ENCODE measurements at places on chromosomes 1 and 21.

DNA sequence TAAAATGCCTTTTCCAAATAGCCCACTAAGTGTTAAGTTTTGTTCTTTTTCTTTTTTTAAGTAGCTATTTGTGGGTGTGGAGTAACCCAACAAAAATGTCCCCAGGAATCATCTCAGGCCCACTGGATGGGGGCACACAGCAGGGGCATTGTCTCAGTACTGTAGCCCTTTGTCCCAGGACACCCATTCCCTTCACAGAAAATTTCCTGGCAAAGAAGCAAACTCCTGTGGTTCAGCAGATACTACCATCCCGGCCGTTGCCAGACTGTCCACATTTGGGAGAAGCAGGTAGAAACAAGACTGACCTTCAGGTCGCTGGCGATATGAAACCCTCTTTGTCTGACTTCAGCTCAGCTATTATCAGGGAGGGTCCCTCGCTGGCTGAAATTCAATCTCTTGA is 23.7 kb upstream of the SRRM1 start:
- no peak for DNase-seq

DNA sequence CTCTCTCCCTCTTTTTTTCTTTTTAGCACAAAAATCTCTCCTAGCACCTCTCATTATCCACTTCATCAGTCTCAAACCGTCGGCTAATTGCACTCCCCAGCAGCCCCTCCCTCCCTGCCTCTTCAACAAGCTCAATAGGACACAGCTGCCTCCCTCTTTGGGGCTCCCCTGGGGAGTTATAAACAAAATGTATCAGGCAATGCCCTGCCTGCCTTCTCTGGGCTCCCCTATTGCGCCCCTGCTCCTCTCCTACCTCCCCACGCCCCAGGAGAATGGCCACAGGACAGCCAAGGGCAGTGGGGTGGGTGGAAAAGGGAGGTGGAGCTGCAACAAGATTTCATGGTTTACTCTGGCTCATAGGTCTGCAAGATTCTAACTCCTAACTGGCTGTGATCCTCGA is 147.1 kb upstream of the GRIK3 start:
- DNase-seq = no peak

DNA sequence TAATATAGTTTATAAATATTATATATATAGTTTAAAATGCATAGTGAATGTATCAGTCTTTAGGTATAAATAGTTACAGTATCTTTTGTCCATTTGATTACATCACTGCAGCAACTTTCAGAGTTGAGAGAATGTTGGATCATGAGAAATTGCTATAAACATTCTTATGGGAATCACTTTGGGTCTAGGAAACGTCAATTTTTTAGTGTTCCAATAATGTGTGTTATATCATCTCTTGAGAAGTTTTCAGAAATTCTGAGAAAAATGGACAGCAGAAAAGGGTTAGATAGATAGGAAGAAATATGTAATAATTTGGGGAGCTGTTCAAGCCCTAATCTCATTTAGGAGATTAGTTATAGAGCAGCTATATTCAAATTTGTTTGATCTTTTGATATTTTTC is 185.2 kb upstream of the SGIP1 start:
- DNase-seq = no peak

- DNase-seq = peak; percentile 25
Measured at GRCh38 chr1:180854456-180854855, 58.2 kb upstream of the KIAA1614 start.

DNA sequence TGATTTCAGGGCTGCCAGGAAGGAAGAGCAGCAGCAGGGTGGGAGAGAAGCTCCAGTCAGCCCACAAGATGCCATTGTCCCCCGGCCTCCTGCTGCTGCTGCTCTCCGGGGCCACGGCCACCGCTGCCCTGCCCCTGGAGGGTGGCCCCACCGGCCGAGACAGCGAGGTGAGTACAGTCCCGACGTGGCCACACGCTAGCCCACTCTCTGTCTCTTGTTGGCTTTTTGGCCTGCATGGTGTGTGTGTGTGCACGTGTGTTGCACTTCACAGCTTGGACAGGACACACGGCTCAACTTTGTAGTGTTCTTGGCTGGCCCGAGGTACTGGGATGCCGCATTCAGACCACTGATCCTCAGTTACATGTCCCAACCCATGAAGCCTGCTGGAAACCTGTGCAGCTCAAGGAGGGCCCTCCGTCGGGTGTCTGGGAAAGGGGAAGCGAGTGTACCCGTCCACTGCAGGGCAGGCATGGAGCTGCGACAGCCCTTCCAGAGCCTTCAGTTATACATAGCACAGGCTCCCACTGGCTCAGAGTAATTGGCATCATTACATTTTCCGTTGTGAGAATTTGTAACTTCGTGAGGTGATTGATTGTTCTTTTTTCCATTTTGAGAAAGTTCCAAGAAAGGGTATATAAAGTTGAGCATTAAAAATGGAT is 454 bp downstream of the CORT start:
- DNase-seq = no peak

DNA sequence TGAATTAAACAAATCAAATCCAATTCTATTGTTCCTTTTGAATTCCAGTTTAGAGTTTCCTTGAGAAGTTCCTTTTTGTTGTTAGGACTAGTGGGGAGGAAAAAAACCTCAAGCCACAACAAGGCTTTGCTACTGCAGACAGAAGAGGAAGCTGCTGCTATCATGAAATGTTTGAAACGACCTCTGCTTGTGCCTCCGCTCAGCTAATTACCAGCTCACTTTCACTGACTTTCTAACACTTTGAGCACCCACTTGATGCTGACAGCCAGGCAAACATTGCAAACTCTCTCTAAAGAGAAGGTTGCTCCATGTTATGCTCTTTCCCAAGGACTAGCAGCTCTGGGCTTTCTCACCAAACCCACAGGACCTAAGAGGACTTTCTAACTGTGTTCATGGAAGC is 203.9 kb upstream of the PROX1 start:
- DNase-seq = peak; percentile 60

- peak; percentile 7 for DNase-seq
Measured at GRCh38 chr1:166843769-166844596, 4.7 kb downstream of the POGK start.

- DNase-seq = no peak
Measured at GRCh38 chr1:59429656-59430055, 132.8 kb downstream of the FGGY start.

DNA sequence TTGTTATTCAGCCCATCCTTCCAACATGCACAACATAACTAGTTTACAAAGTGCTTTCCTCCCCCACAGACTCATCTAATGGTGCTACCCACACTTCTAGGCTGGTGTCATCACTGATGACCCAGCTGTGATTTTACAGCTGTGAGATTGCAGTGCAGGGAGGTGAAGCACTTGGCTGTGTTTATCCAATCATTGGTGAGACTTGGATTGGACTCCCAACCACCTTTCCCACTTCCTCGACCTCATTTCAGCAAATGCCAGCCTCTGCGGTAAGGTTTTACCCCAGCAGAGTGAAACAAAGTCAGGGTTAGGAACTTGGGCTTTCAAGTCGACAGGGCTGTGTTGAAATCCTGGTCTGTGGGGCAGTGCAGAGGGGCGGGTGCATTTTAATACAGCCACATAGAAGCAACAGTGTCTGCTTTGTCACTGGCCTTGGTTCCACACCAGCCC is 22.1 kb downstream of the ECHDC2 start:
- DNase-seq = no peak

DNA sequence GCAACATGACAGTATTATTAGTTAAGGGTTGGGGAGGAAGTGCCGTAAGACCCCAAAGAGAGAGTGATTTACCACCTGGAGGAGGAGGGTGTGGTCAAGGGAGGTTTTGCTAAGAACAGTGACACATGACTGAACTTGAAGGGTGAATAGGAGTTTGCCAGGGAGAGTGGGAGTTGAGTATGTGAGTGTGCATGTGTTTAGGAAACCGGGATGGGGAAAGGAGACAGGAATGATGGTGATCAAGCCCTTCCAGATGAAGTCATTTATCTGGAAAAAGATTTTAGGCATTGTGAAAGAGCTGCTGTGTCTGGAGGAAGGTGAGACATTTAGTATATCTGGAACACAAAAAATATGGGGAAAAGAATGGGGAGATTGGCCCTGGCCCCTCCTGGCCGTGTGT is 28.1 kb upstream of the IL10 start:
- no peak for DNase-seq

GRCh38 chr1:9687874-9688582 is 36.5 kb downstream of the PIK3CD start:
- peak; percentile 38 for DNase-seq

DNA sequence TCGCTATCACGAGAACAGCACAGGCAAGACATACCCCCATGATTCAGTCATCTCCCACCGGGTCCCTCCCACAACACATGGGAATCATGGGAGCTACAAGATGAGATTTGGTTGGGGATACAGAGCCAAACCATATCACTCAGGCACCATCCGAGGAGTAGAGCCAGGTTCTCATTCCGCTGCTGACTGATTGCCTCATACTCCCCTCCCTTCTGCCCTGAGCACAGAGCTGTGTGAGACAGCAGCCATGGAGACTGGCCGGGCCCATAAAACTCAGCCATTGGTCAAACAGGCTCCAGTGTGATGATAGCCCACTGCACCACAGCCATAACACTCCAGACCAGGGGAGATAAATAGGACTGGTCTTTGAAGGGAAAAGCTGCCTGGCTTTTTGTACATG is 22.6 kb downstream of the TTC4 start:
- DNase-seq = peak; percentile 4

DNA sequence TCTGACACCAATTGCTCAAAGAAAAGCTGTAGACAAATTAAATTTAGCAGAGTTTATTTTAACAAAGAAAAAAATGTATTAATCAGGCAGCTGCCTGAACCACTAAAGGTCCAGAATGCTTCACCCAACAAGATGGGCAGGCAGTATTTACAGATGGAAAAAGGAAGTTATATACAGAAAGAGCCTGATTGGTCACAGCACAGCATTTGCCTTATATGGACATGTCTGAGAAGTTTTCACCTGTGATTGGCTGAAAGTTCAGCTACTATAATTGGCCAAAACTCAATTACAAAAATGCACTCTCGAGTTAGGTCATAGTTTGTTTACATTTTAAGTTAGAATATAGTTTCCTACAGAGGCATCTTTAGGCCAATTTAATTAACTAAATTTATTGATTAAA is 15.1 kb upstream of the FMO1 start:
- no peak for DNase-seq

DNA sequence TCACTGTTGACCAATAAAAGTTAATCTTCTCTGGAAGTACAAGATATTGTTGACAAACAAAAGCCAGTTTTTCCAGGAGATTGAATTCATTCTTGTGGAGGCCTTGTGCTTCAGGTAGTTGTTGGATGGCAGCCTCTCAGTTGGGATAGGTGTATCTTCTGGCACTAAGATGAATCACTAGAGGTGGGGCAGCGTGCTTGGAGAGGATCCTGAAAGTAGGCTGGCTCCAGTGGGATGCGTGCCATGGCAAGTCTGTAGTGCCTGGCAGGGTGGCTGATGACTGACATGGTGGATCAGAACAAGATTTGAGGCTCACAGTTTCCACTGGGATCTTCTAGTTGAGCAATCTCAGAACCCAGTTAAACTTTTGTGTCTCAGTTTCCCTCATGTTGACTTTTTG is 2.4 kb downstream of the VPS13D start:
- no peak for DNase-seq

DNA sequence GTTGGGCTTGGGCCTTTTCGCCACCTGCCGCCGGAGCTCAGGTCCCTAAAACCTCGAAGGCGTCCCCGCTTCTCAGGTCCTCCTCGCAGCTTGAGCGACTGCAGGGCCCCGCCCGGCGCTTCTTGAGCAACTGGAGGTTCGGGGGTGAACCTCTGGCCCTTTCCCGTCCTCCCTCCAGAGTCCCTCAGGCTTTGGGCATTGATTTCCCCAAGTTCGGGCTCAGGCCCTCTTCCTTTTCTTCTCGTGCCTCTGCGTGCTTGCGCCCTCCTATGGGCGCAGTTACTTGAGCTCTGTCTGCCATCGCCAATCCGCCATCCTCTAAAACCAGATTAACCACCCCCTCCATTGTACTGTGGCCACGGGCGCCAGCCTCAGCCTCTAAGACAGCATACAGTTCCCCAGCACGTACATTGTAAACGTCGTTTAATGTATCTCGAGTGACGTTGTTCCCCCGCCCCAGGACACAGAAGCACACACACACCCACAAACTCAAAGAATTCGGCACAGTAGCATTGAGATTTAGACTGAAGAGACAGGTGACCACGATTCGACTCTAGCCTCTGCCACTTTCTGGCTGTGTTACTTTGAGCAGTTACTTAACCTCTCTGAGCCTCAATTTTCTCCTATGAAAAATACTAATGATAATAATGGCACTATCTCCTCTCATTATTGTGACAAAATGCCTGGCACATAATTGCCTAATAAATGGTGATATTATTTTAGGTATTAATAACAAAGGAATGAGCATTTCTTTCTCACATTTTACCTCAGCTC is 22.6 kb downstream of the BTG2 start:
- peak; percentile 50 for DNase-seq

GRCh38 chr1:18191481-18192155 is 84.0 kb downstream of the IGSF21 start:
- DNase-seq = no peak

- peak; percentile 93 for DNase-seq
Measured at GRCh38 chr1:23100074-23100748, 68.4 kb downstream of the LUZP1 start.

- peak; percentile 9 for DNase-seq
Measured at GRCh38 chr1:98903726-98904125, 100.9 kb downstream of the PLPPR5 start.

DNA sequence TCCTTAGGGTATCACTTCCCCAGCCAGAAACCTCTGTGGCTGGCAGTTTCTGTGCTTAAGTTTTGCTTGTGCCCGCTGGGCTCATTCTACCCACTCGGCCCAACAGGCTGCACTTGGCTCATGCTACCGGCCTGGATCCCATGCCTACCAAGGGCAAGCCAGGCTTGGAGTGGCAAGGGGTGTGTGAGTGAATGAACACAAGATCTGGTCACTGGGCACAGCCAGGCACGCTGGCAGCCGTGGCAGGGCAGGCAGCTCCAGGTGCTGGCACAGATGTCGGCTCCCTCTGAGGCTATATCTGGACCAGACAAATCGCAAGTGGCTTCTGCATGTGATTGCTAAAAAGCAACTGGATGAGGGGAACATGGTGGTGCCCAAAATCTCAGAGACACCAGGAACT is 740.5 kb upstream of the B3GALT2 start:
- no peak for DNase-seq

DNA sequence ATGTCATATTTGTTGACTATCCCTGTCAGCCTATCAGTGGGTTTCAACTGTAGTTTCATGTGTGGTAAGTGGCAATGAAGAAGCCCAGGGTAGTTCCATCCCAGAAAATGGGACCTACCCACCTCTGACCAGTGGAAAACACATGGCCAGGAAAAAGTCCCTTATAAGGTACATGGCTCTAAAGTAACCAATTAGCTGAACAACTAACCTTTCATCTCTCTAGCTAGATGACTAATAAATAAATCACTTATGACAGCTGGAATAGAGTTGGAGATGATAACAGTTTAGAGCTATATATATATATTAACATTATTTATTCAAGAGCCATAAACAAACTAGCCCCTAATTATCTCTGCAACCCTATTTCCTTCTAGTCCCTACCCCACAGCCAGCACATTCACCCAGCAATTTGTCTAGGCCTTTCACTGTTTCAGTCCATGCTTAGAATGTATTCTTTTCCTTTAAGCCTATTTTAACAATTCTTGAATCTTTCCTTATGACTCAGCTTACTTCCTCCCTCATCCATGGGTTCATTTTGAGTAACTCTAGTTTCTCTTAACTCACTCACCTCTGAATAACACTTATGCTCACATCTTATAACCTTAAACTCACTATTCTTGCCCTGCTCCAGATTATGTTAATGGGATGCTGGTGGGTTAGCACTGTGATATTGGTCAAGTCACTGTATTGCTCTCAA is 83.7 kb downstream of the TNFSF18 start:
- no peak for DNase-seq

All from cardiac muscle cell (in vitro differentiated cells and primary cell).